Amygdala (tissue), 56 donors: ENCODE measurements at places on chromosomes 5 and 9.

DNA sequence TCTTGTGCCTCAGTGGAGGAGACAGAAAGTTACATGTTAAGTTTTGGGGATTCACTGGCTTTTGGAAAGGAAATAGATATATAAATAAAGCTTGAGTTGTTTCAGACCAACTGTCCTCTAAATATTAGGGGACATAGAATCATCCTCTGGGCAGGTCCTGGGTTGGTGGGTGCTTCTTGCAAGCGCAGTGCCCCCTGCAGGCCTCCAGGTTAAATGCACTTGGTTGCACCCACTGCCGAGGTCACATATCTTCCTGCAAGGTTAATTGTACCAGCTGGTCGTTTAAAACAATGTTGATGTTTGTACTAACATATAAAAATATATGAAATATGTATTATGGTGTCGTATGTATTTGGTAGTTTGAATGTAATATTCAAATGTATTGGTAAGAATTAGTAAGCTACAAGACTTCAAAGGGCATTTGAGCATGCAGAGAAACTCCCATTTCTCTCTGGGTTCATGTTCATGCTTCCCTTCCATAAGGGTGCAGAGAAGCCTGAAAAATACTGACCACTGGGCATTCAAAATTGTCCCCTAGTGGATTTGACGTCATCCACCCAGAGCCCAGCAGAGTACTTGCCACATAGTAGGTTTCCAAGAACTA lies 87.0 kb downstream of the ZNF618 start:
- DNase-seq, result no peak

- no peak for DNase-seq
Measured at GRCh38 chr5:115179394-115180164, 9.9 kb upstream of the TRIM36 start.

DNA sequence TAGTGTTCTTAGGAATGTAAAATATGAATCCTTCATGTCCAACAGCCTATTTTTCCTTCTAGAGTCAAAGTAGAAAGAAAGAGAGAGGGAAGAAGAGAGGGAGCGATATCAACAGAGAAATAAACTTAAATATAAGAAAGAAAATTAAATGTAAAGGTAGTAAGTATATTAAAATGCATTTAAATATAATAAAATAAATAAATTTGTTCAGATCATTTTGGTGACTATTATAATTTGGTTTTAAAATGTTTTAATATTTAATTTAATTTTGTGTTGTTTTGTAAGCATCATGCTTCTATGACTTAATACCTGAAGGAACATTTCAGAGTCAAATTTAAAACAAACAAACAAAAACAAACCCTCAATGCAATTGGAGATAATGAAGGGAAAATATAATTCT lies 405.2 kb upstream of the IRX1 start:
- DNase-seq, result no peak

GRCh38 chr5:168072665-168073064 lies 218.8 kb upstream of the WWC1 start:
- DNase-seq, result no peak

GRCh38 chr9:37650873-37651768 lies at the start of gene FRMPD1:
Gene FRMPD1 (plus strand): TSS chr9:37650954. CDS start chr9:37692642, 41,688 bp downstream.
- DNase-seq, result no peak

- no peak for DNase-seq
Measured at GRCh38 chr9:108197008-108197365, 658.8 kb downstream of the ACTL7B start.

GRCh38 chr5:79802406-79802805 lies 112.8 kb downstream of the CMYA5 start:
- DNase-seq, result no peak

- no peak for DNase-seq
Measured at GRCh38 chr5:85920984-85921383, 696.8 kb upstream of the COX7C start.

- DNase-seq, result no peak
Measured at GRCh38 chr9:99288830-99289229, 66.7 kb downstream of the SEC61B start.
